ENCODE measurements at places on chromosomes 12 and 14.

DNA sequence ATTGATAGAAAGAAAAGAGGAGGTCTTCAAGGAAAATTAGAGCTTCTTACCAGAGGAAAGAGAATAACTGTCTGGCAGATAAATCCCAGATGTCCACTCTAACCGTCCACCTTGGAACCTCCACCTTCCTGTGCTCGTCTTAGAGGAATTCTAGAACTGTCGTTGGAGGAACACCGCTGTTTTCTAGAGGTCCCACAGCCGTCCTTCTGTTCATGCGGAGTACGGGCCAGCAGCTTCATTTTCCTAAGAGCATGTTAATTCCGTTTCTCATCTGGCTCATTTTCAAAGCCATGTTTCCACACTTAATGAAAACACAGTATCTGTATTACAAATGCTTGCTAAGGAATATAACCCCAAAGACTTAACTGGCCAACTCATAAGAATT is 107.9 kb upstream of the ESRRB start:
- no peak for DNase-seq

DNA sequence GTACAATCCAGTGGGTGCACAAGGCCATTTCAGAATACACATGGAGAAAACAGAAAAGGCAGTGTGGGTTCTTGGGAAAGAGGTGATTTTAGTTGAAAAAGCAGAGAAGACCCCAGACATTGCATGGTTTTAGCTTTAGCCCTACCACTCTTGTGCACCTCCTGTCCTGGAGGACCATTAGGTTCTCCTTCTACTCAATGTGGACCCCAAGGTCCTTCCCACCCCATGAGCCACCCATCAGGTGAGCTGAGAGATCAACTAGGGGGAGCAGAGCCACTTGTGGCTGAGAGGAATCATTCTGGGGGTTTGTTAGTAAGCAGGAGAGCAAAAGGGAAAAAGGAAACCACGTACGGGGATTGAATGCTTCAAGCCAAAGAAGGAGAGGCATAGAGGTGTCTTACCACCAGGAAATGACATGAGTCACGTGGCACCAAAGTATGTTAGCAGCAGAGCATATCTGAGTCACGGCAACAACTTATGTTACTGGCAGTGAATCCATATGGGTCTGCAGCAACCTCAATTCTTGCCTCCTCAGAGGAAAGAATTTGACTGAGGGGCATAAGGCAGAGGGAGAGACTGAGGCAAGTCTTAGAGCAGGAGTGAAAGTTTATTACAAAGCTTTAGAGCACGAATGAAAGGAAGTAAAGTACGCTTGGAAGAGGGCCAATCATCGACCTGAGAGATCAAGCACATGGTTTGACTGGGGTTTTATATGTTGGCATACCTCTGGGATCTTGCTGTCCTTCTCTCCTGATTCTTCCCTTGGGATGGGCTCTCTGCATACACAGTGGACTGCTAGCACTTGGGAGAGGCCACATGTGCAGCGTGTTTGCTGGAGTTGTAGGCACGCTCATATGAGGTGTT is 73.9 kb downstream of the HSD17B6 start:
- no peak for DNase-seq

GRCh38 chr12:63888908-63889635 is 44.6 kb downstream of the SRGAP1 start:
- DNase-seq, result no peak

DNA sequence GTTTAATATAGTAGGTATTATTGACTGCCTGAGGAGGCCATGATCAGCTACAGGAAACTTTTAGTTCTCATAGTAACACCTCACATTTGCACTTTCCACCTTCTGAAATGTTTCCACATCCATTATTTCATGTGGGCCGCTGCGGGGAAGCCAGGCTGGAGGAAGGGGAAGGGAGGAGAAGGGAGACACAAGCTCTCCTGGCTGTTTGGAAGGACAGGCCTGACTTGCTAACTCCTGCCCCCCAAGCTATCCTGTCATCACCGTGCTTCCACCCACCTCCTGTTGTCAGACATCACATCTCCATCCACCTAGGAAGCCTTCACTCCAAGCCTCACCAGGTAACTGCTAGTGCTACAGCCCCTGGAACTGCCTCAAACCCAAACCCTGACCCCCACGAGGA is 9.5 kb downstream of the DPF3 start:
- no peak for DNase-seq

DNA sequence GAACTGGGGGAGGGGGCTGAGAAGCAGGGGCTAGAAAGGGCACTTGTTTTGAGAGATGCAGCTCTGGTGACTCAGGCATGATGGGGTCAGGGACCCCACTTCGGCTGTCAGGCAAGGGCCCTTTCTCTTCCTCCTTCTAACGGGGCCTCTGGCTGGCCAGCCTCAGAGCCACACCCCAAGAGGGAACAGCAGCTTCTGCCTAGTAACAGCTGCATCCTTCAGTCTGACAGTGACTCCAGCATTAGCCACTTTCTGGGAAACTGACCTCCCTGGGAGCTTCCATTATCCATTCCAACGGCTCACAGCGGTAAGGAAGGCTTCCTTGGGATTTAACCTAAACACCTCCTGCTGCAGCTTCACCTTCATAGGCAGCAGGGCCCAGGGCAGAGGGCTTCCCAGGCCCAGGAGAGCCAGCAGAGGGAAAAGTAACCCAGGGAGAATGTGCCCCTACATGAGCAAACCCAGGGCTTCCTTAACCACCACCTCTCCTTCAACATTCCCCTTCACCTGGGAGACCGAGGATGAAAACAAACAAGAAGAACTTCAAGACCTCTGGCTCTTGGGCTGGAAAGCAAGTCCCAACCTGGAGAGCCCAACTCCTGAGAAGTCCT is 2.7 kb downstream of the NCKAP5L start:
- no peak for DNase-seq

All from HAP-1 (cell line).